ENCODE measurements at places on chromosomes 13 and 19. TPM values are rescaled to one million over a fixed set of nuclear protein-coding genes. Genes with fewer than 3 reads are reported as not detected.

GRCh38 chr19:6236310-6237291 is 43.2 kb downstream of the MLLT1 start:
- no peaks in the 10 kb centered on the region for H3K27me3 ChIP-seq
- H3K27ac ChIP-seq: no peak overlapping the region
- DNase-seq: no peak
- no peaks in the 10 kb centered on the region for H3K36me3 ChIP-seq

GRCh38 chr13:96948127-96948526 is 46.1 kb downstream of the OXGR1 start:
- H3K4me3 ChIP-seq: no peak overlapping the region
- no peak overlapping the region for H3K27ac ChIP-seq
- no peak for DNase-seq
- no peaks in the 10 kb centered on the region for H3K4me1 ChIP-seq

DNA sequence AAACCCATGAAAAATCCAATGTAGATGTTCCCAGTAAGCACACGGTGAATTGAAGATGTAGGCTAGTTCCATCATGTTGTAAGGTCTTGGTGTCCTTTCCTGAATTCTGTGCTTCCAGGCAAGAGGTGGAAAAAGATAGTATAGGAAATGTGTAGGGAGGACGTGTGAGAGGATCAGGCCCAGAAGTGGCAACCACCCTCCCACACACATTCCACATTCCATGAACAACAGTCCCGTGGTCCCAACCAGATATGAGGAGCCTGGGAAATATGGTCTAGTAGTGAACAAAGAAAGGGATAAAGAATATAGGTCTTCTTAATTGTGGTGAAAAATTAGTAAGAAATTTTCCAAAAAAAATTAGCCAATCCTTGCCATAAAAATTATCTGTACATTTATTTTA is 1254.2 kb upstream of the SLC10A2 start:
- H3K27ac ChIP-seq: no peak overlapping the region
- H3K27me3 ChIP-seq: no peaks in the 10 kb centered on the region

GRCh38 chr13:98853771-98854221 is 101.3 kb upstream of the SLC15A1 start:
- no peak overlapping the region for H3K27ac ChIP-seq
- no peak for DNase-seq
- H3K4me1 ChIP-seq: no peaks in the 10 kb centered on the region
- peaks cover 5% of the 10 kb centered on the region for H3K36me3 ChIP-seq

GRCh38 chr13:80276371-80277289 is 64.3 kb downstream of the SPRY2 start:
- H3K4me3 ChIP-seq: no peak overlapping the region
- H3K4me1 ChIP-seq: no peaks in the 10 kb centered on the region
- no peaks in the 10 kb centered on the region for H3K27me3 ChIP-seq
- H3K36me3 ChIP-seq: no peaks in the 10 kb centered on the region

GRCh38 chr19:28359431-28360414 is 853.2 kb downstream of the UQCRFS1 start:
- H3K4me1 ChIP-seq: no peaks in the 10 kb centered on the region
- DNase-seq: no peak
- no peak overlapping the region for H3K27ac ChIP-seq
- no peaks in the 10 kb centered on the region for H3K36me3 ChIP-seq

The LILRA1 gene
- not detected for total RNA-seq

The SHANK1 gene
- not detected for total RNA-seq

The PLA2G4C gene
- total RNA-seq: 17.4 TPM

The RNF17 gene
- not detected for total RNA-seq

The ZNF600 gene
- total RNA-seq: 41.7 TPM
